ENCODE measurements at places on chromosomes 12 and 14.
A peak's percentile ranks its signal among the peaks of the same experiment; 100 is the strongest.

DNA sequence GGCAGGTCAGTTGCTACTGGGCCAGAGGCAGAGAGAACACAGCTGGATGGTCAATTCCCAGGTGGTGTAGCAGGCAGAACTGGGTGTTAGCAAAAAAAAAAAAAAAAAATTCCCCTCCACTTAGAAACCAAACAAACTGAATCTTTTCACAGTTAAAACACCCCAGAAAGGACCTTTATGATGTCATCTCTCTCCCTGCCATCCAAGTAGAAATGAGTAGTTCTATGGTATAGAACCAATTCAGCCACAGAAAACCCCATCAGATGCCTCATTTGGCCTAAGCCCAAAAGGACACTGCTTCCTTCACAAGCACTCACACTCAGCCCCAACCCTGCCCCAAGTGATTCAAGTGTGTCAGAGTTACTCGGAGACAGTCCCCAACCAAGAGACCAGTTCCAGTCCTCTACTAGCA, 230.8 kb downstream of the DPF3 start:
- DNase-seq: no peak

DNA sequence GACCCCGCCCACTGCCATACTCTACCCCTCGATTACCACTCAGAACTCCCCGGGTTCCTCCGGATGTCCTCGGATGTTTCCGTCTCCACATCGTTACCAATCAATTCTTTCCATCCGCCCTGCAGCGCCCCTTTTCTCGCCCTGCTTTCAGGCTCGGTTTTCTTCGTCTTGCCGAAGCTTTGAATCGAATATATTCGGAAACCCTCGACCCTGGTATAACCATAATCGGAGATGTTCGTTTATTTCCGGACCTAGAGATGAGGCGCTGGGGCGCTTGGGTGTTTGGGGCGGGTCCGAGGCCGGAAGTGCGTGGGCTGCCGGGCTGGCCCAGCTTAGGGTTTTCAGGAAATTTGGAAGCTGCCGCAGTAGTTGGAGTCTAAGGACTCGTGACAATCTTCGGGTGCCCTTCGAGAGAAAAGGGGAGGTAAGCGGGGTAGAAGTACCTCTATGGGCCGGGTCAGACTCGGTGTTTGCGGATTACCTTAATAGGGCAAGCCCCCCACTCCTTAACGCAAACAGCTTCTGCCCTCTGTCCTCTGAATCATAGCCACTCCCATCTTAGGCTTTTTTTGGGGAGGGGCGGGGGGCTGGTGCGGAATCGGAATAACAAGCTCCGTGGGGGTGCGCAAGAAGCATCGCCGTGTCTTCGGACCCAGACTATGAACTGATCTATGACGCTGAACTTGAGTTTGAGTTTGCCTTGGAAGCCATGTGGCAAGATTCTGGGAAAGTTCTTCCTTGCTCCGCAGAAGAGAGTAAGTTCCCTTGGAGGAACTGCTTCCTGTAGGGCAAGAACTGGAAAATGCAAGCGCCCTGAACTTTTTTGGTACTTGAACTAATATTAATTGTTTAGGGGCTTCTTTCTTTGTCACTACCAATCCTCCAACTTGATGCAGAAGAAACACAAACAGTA, at the start of gene C14orf119:
TSS of gene C14orf119 (plus strand) at position 310 of the 913 bp plus-strand sequence. CDS start 2,154 bp downstream, outside the sequence.
- peak; percentile 99 for DNase-seq

DNA sequence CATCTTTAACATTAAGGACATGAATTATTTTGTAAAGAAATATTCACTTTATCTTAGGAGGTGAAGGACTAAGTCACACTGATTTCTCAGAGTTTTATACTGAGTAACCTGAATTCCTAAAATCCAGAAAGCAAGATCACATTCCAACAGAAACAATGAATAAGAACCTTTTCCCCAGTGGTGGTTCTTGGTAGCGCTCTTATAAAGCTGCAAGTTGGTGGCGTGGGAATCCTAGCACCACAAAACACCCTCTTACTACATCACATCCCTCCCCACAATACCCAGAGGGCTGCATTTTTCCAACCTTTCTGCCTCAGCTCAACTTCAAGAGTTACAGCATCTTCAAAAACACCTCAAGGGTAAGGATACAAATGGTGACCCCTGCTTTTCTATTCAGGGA, 44.0 kb upstream of the SMUG1 start:
- no peak for DNase-seq

GRCh38 chr12:10363914-10364814, 25.7 kb downstream of the KLRK1 start:
- DNase-seq: no peak

- DNase-seq: no peak
Measured at GRCh38 chr12:1217191-1217949, 226.3 kb downstream of the ERC1 start.

DNA sequence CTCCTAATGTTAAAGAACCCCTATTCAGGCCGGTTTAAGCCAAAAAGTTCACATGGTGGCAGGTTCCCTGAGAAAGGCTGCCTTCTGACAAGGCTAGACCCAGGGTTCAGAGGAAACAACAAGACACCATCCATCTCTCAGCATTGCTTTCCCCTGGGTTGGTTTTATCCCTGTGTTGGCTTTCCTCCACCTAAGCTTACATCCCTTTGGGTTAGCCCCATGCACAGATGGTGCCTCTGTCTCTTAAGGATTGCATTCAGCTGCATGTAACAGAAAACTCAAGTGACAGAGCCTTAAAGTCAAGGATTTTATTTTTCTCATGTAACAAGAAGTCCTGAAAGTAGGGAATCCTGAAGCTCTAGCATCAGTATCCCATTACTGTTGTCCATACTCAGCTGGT, 42.8 kb upstream of the RIN3 start:
- no peak for DNase-seq

DNA sequence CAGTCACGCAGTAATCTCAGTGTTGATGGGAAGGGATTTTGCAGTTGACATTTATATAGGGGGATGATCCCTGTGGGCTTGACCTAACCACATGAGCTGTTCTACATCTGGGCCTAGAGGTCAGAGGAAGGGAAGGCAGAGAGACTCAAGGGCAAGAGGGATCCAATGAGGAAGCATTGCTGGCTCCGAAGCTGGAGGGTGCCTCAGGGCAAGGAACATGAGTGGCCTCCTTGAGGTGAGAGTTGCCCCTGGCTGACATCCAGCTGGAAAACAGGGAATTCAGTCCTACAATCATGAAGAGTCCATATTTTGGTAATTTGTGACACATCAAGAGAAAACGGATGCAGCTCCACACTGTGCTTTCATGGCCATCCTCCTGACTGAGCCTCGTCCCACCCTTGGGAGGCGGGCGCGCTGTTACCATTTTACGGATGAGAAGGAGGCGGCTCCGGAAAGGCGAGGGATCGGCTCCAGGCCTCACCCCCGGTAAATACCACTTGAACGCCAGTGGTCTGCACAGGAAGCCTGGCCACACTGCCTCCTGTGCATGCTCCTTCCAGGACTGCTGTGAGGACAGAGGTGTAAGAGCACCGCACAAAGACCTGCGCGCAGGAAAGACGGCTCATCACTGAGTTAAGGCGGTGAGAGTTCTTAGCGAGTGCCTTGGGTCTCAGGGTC, 18.5 kb upstream of the FKBP4 start:
- DNase-seq: no peak
